ENCODE measurements at places on chromosomes 5 and 9.

DNA sequence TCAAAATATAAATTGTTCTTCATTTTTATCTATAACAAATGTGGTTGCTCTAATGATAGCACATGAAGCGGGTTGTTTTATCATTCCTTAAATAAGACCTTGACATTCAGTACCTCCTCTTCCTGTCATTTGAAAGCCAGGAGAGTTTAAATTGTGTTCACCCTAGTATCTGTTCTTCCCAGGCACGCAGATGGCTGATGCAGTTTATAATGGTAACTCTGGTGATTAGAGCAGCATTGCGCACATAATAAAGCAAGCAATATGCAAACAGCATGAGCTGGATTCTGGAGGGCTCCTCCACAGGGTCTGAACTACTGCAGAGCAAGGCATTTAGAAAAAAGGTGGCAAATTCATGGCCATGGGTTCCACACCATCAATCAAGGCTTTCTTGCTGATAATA lies 307.8 kb downstream of the ENC1 start:
- DNase-seq: no peak

- no peak for DNase-seq
Measured at GRCh38 chr5:1874771-1875220, 7.9 kb downstream of the IRX4 start.

GRCh38 chr5:40976041-40976440 lies 66.7 kb downstream of the C7 start:
- no peak for DNase-seq

DNA sequence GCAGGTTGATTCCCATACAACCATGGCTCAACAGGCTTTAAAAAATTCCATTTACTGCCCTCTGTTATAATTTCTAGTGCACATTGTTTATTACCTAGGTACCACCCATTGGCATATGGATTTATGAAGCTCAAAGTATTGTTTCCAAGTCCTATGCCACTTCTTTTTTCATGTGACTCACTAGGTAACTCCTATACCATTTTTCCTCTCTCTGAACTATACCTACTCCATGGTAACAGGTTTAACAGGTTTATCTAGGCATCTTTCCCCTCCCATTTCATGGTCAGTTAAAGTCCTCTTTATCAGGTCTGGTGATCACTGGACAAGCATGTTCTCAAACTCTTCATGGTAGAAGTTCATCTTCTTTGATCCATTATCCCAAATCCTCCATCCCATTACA lies 49.6 kb upstream of the ABCA1 start:
- no peak for DNase-seq

DNA sequence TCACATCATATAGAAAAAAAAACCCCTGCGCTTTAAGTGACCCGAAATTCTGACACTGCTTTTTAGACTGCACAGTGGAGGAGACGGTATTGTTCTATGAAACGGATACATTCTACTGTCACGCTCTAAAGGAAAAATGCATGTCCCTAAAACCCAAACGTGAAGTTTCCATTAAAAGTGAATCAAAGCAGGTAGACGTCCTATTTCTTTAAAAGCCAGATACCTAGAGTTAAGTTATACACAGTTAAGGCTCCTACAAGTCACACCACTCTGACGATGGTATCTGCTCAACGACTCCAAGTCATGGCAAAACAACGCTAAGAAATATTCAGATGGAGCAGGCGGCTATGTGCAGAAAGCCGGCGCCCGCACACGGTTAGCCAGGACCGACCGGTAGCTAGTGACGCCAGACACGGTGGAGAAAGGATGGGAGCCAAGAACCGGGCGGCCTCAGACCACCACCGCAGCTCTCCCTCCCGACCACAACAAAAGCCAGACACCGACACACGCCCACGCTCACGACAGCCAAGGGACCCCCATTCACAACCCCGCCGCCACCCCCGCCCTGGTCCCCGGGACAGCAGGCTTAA lies 734 bp downstream of the SKP1 start:
- DNase-seq: no peak

DNA sequence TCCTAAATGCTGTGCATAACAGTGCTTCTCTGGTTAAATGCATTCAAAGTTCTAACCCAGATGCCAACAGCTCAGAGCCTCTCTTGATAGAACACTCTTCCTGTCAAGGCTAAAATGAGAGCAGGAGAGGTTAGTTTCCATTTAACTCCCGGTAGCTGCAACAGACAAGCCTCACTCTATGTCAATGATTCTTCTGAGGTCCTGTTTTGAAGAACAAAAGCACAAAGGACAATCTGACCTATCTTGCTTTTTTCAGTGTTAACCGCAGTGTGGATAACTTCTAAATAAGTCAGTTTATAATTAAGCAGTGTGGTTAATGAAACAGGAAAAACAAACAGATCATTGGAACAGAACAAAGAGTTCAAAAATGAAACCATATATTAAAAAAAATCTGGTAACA lies 80.7 kb downstream of the ANKRD55 start:
- no peak for DNase-seq

DNA sequence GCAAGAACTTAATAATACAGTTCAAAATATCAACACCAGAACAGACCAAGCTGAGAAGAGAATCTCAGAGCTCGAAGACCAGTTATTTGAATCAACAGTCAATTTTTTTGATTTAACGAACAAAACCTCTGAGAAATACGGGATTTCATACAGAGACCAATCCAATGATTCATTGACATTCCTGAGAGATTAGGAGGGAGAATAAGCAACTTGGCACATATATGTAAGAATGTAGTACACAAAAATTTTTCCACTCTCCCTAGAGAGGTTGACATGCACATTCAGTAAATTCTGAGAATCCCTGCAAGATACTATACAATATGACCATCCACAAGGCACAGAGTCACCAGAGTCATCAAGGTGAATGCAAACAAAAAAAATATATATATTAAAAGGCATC lies 1577.3 kb upstream of the C9orf72 start:
- DNase-seq: no peak

- DNase-seq: no peak
Measured at GRCh38 chr5:67381236-67381880, 184.8 kb upstream of the CD180 start.

- no peak for DNase-seq
Measured at GRCh38 chr5:134577022-134577795, 51.7 kb downstream of the JADE2 start.

DNA sequence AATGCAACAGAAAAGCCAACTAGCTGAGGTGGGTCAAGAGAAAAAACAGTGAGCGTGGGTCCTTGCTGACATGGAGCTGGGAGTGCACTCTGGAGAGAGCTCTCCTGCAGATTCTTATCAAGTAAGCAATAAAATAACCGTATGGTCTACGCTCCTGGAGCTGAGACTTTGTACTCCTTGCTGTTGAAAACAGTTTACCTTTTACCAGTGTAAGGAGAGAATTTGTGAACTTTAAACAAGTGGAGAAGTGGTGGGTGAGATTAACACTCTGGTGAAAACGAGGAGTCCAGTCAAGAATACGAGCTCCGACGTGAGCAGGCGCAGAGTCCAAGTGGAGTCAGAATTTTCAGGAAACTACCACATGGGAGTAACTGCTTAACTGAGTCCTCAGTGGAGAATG lies 156.1 kb upstream of the ERCC6L2 start:
- DNase-seq: no peak

GRCh38 chr5:123997462-123998215 lies 485.7 kb downstream of the CSNK1G3 start:
- no peak for DNase-seq

DNA sequence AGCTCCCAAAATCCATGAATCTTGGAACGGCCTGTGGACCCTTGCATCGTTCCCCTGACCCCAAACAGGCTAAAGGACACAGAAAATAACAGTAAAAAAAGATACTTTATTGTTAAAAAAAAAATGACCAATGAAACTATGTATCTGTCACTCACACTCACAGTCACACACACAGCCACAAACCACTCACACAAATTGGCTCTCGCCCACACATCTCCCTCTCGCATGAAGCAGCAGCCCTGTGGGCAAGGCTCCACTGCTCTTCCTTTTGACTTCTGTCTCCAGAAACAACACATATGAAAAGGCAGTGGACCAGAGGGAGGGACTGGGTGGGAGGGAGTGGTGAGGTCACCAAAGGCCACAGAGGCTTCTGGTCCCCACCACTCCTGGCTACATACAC lies 56.6 kb downstream of the SLC36A1 start:
- no peak for DNase-seq

DNA sequence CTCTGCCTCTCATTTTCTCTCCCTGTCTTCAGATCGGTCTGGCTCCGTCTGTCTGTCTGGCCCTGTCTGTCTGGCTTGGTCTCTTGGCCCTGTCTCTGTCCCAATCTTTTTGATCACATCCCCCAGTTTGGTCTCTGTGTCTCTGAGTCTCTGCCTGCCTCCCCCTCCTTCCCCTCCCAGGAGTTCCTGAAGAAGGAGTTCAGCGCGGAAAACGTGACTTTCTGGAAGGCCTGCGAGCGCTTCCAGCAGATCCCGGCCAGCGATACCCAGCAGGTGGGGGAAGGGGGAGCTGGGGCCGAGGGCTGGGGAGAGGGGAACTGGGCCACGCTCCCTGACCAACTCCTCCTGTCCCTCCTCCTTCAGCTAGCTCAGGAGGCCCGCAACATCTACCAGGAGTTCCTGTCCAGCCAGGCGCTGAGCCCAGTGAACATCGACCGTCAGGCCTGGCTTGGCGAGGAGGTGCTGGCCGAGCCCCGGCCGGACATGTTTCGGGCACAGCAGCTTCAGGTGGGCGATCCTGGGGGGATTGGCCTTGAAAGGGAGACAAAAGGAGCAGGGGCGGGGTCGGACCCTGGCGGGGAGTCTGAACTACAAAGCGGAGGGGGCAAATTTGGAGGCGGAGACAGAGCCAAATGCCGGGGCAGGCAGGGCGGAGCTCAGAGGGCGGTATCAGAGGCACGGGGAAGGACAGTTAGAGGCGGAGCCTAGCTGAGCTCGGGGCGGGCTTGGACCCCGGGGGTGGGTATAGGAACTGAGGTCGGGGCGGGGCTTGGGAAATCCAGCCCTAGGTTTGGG lies 9.0 kb downstream of the RGS14 start:
- no peak for DNase-seq

DNA sequence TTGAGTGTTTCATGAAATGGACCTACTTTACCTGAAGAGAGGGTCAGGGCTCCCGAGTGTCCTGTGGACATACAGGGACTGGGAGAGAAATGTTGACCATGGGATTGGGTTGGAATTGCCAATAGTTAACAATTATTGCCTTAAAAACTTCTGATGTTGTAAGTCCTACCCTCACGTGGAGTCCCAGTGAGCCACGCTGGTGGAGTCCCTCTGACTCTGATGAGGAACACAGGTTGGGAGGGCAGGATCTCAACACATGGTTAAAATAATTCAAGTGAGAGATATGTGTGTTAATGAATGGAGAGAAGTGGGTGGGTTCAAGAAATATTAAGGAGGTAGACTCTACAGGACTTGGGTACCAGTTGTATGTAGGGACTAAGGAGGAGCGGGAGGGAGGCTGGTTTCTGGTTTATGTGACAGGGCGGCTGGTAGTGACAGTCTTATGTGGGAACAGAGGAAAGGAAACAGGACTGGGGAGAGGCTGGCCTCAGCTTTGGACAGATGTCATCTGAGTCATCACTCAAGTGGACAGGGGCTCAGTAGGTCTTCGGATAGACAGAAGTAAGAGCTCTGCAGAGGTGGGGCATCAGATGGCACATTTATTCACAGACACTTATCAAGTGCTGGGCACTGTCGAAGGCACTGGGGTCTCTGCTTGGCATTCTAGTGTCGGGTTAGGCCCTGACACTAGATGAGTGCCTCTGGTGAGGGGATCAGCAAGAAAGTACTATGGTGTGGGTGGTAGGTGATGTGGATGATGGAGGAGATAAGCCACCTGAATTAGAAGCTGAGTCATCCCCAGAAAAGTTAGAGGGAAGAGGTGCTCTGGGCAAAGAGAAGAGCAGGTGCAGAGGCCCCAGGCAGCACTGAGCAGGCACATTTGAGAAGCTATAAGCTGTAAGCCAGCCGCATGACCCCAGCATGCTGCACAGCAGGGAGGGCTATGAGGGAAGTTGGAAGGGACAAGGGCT lies 27.2 kb downstream of the MAML1 start:
- peak; percentile 37 for DNase-seq

GRCh38 chr5:106584268-106584667 lies 1086.5 kb downstream of the EFNA5 start:
- no peak for DNase-seq

DNA sequence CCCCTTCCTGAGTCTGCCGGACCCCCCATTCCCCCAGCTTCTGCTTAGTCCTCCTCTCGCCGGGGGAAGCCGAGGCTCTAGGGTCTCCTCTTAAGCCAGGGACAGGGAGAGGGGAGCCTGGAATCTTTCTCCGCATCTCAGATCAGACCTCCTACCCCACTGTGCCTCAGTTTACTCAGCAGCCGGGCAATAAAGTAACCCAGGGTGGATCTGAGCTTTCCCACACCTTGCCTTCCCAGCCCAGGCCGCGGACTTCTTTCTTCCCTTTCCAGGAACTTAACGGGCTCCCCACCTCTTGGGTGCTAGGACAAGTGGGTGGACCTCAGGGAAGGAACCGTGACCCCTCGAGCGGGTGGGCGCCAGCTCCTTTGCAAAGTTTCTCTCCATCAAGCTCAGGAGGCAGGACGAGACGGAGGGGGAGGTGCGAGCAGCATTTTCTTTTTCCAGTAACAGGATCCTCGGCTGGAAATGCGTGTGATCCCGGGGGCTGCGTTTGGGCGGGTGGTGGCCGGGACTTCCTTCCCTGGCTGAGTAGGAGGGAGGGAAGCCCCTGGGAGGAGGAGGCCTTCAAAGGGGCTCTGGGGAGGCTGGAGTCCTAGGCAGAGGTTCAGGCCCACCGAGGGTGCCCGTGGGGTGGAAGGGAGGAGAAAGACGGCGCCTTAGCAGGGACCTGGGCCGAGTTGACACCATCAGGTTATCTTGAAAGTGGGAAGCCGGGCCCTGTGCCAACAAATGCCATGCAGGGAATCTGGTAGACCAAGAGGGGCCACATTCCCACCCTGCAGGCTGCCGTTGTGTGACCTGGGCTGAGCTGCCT lies 795 bp downstream of the DAB2IP start:
- DNase-seq: no peak

DNA sequence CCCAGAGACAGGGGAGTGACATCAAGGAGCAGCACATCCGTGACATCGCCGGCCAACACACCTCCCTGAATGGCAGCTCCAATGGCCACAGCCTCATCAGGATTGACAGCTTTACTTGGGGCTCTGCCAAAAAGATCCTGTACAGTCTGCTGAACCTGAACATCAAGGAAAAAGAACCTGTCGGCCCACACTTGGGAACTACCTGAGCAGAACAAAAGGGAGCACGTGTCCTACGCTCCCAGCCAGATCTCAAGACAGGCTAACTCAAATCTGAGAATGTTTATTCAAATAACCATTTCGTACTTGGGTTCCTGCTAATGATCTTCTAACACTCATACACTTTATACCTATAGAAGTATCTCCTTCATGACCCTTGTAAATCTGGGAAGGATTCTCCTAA lies 15.3 kb downstream of the HSPA9 start:
- no peak for DNase-seq

DNA sequence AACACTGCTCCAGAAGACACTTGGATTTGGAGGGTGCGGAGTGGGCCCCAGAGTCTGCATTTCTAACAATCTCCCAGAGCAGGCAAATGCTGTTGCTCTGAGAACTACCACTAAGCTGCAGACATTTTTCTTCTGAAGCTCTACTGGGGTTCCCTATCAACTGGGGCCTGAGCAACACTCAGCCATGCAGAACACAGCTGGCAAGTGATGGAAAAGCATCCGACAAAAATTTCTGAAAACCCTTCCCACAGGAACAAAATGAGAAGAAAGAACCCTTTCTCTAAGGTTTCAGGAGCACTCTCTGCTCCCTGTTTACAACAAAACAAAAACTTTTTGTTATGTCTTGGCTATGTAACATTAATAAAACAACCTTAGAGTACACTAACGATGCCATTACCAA lies 516.9 kb downstream of the CTNND2 start:
- no peak for DNase-seq
